Smooth muscle cell of the brain vasculature (primary cell): ENCODE measurements at places on chromosomes 2 and 18.

- no peak for DNase-seq
Measured at GRCh38 chr18:76461148-76461547, 33.9 kb downstream of the ZNF516 start.

DNA sequence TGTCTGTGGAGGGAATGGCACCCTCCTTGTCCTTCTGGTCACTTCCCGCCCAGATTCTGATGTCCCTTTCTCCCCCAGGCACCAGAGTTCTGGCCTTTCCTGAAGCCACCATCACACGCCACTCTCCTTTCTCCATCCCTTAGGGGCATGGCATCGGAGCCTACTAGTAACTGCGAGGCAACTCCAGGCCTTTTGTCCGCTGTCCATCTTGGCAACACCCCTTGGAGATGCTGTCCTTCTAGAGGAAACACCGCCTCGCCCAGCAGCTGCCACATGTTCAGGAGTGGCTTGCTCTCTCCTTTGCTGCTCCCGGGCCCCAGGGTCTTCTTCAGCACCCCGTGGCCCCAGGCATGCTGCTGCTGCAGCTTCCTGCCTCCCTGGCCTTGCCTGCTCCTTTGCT is 267.0 kb downstream of the SRBD1 start:
- DNase-seq, result no peak

DNA sequence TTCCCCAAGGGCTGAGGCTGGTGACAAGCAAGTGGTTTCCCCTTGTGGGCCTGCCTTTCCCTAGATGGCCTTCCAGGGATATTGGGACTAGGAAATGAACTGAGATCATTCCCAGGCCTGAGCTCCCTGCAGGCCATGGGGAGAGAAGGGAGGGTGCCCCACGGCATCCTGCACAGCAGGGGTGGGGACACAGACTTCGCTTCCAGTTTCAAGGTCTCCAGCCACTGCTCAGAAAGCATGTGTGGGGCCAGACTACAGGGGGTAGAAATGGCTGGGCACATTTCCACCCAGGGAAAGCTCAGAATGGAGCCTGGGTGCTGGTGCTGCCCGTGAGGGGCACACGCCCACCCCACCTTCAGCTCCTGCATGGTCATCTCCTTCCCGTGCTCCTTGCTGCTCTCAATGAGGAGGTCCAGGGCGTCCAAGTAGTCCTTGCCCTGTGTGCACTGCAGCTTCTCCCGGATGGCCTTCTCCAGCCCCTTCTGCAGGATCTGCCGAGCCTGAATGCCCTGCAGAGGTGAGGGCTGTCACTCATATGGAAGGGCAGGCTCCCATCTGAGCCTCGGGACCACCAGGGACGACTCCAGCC is 13.2 kb downstream of the CYP26B1 start:
- no peak for DNase-seq

DNA sequence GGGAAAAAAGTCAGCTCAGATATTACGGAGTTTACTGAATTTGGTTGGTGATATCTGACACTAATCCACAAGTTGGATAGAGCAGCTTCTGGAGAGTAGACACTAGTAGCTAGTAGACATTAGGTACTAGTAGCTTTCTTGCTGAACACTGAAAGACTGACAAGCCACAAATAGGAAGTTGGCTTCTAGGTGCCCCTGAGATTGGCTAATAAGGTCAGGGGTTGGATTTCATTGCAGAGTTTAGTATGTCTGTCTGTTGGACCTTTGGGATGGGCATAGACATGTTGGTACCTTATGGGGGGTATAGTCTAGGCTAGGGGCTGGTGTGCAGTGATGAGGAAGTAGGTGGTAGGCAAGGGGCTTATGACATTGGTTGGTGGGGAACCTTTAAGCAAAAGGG is 164.9 kb upstream of the LRRTM1 start:
- DNase-seq, result no peak

DNA sequence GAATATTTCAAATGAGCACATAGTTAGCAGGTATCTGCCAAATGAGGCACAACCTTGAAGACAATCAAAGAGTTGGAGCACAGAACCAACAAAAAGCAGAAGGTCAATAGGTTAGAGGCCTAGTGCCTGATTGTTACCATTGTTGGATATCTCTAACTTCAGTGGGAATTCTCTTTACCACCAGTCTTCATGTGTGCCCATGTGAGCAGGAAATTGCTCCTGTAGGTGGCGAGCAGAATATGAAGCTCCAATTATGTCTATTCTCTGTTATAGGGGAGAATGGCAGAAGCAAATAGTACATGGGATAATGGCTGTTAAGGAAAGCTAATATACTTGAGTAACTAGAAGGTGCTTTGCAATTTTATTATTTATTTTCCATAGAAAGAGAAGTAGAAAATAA is 14.9 kb upstream of the ZNF385B start:
- no peak for DNase-seq

DNA sequence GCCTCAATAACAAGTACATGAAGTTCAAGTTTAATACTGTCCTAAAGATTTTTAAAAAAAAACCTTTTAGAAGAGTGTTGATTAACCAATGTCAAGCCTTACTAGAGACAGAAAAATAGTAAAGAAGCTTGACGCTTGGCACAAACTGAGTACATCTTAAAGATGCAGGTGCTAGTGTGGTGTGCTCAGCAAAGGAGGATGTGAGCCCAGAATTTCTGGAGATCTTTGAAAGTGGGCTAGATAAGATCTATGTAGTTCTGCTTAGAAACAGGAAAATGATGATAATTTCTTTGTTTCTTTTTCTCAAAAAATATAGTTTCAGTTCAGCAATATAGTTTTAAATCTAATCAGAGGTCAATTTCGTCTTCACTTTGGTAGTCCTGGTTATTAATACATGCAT is 118.3 kb upstream of the KLHL14 start:
- no peak for DNase-seq

DNA sequence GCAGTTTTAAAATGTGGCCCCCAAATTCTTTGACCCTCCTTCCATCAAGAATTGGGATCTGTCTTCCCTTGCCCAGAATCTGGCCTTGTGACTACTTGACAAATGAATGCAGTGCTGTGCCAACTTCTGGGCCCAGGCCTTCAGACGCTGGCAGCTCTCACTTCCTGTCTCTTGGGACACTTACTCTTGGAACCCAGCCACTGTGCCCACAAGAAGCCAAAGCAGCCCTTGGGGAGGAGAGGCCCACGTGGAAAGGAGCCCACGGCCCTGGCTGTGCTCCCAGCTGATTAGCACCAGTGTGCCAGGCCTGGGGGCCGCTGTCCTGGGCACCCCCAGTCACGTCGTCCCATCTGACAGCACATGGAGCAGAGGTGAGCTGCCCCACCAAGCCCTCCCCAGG is 56.6 kb downstream of the RPL37A start:
- DNase-seq, result no peak

GRCh38 chr18:67969458-67969857 is 452.9 kb upstream of the DSEL start:
- no peak for DNase-seq

DNA sequence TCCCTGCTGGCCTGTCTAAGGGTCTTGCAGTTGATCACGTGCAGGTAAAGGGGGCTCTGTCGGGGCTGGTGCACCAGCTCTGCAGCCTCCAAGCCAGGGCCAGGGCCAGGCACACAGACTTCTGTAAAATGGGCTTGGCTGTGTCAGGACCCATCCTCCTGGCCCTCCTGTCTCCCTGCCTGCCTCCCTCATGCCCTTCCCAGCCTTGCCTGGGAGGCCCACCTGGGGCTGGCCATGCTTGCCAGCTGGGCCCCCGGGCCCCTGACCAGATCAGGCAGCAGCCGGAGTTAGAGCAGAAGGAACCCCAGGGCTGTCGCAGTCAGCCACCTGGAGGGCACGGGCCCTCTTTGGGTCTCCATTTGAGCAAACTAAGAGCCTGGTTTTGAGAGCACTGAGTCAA is 2.0 kb downstream of the SLC66A3 start:
- no peak for DNase-seq

GRCh38 chr2:21501376-21502027 is 377.7 kb downstream of the TDRD15 start:
- no peak for DNase-seq

- DNase-seq, result no peak
Measured at GRCh38 chr2:198883604-198884003, 574.1 kb downstream of the SATB2 start.

GRCh38 chr2:166454006-166454595 is 39.9 kb downstream of the SCN7A start:
- no peak for DNase-seq

GRCh38 chr2:120441744-120442471 is 96.0 kb downstream of the INHBB start:
- DNase-seq, result no peak

DNA sequence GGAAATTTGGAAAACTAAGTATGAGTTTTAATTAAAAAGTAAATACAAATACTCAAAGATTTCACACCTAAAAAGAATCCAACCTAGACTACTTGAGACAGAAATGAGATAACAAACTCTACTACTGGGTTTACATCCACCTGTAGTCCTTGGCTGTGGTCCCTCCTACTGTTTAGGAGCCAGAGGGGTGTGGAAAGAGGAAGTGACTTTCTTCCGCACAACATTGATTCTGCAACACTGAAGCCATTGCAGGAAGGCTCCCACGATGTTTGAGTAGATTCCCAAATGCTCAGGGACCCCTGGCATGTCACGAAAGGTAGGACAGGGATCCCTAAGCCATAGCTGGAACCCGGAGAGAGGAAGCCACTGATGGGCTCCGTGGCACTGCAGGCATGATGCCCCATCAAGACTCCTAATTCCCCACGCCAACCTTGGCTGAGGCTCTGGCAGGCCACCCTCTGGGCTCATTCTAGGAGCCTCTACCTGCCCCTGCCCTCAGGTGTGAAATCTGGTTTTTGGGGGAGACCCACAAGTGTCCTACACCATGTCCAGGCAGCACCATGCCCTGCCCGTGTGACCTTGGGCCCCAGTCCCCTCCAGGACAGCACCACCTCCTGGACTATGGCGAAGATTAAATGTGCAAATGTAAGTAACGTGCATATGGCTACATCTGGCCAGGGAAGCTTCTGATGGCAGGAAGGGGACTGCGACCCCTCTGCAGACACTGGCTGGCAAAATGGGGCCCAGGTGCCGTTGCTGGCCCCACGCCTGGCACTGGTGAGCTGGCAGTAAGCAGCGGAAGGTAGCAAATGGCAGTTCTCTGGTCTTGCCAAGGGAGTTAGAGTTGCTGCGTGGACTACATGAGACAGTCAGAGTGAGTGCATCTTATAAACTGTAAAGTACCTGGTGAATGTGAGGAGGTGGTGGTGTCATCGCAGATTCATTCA is 38.2 kb upstream of the MAL start:
- DNase-seq, result no peak

GRCh38 chr2:145137901-145138300 is 618.0 kb upstream of the ZEB2 start:
- DNase-seq, result no peak

DNA sequence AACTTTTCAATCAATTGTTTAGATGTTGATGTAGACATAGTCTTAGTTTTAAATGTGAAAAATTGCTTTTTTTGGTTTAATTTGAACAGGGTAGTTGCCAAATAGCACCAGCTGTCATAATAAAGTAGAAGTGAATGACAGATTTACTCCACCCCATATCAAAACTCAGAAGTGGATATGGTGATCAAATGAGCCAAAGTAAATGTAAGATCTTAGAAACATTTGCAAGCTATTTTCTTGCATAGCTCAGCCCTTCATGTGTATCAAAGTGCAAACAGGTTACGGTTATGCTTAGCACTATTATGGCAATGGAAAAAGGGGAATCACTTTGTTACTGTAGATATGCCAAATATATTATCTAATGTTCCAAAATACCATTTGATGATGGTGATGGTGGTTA is 540.9 kb upstream of the NRP2 start:
- DNase-seq, result no peak

GRCh38 chr2:11898576-11898975 is 152.1 kb downstream of the LPIN1 start:
- DNase-seq, result no peak

GRCh38 chr2:241496904-241497877 is 11.2 kb downstream of the STK25 start:
- no peak for DNase-seq

DNA sequence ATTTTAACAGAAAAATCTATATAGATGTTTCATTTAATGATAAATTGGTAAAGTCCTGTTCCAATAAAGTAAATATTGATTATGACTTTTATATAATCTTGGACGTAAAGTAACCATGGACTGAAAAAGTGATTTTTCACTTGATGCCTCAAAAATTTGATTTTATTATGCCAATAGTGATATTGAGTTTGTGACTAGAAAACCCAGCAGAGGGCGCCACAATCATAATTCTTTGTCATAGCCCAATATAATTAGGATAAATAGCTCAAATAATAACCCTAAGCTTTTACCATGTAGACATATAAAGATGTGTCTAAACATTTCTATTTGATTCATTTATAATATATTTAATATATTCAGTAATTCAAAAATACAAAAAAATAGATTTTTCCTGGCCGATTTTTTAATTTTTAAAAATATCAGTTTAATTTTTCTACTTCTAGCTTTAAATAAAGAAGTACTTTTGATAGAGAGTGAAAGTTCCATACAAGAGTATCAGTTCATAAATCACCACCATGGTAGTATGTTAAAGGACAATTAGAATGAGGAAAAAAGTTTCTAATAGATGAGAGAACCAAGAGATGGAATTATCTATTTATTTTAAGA is 30.7 kb downstream of the CAMKMT start:
- DNase-seq, result peak; percentile 13

DNA sequence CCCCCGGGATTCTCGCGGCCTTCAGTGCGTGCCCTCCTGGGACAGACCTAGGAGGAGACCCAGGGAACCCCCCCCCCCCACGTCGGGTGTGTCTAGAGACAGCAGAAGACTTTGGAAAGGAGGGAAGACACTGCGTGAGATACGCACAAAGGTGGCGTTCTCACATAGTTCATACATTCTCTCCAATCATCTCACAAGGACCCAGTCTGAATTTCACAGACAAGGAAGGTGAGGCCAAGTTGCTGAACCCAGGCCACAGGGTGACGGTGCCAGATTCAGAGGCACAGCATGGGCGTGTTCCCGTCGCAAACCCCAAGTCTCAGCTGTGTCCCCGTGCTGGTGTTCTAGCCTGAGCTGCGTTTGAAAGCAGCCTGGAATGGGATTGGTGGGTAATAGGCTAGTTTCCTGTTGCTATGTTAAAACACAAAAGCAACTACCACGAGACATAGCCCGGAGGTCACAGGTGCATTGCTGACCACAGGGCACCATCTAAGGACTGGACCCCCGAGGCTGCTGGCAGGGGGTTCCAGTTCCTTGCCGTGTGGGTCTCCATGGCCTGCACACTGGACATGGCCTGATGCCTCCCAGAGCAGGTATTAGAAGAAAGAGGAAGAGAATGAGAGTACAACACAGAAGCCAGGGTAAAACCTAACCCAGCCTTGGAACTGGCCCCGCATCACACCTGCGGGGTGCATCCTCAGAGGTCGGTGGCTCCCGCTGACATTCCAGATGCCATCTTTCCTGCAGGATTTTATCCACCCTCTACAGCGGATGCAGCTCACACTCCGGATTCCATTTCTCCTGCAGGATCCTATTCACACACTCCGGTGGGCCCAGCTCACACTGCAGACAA is 1.1 kb upstream of the PXDN start:
- no peak for DNase-seq

DNA sequence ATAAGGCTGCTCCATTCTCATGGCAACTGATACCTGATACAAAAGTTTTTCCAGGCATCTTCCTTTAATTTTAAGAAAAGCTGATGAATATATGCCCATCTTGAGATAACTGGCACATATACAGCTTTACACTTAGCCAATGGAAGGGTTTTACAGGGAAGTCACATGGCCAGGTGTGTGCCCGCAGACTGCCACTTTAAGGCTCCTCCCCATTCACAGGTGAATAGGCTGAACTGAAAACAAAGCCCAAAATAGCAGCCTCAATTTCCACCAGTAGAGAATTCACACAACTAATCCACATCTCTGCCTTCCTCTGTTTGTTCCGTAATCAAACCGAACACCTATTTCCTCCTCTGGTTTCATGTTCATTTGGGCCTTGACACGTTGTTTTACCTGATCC is 9.8 kb upstream of the ME2 start:
- DNase-seq, result no peak
